ENCODE measurements at places on chromosomes 13 and 19.

DNA sequence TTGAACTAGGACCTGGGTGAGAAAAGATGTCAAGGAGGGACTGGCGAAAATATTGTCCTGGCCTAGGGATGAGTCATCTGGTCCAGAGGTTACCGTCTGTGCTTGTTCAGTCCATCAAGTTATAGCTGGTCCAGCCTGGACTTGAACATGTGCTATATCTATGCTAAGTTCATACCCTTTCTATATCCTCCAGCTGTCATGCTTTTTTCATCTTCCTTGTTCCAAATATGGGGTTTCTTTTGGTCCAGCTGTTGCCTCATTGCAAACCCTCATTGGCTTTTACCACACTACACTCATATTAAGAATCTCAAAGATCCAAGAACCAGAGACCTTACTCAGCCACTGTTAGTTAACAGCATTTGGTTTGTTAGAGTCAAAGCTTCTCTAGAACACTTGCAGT lies 19.1 kb upstream of the KLF12 start:
- H3K27ac ChIP-seq, result no peak overlapping the region
- H3K36me3 ChIP-seq, result no peaks in the 10 kb centered on the region
- H3K27me3 ChIP-seq, result peaks cover 20% of the 10 kb centered on the region
- no peak for DNase-seq
- H3K4me3 ChIP-seq, result no peak overlapping the region
- peaks cover 2% of the 10 kb centered on the region for H3K4me1 ChIP-seq

DNA sequence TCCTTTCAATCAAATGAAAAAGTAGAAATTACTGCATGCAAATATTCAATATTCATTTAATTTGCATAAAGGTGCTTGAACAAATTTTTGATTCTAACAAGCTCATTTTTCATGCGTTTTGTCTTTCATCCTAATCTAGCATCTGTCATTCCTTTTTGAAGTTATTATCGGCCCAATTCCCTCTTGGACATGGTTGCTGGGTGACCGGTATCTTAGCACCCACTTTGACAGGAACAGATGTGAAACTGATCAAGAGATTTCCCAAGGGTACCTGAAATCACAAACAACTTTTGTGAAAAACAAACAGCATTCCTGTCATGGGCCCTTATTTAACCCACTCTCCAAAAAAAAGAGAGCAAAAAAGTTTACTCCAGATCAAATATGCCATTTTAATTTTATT lies 13.3 kb downstream of the DACH1 start:
- no peak overlapping the region for H3K4me3 ChIP-seq
- H3K4me1 ChIP-seq, result no peaks in the 10 kb centered on the region
- no peaks in the 10 kb centered on the region for H3K36me3 ChIP-seq
- no peak for DNase-seq

DNA sequence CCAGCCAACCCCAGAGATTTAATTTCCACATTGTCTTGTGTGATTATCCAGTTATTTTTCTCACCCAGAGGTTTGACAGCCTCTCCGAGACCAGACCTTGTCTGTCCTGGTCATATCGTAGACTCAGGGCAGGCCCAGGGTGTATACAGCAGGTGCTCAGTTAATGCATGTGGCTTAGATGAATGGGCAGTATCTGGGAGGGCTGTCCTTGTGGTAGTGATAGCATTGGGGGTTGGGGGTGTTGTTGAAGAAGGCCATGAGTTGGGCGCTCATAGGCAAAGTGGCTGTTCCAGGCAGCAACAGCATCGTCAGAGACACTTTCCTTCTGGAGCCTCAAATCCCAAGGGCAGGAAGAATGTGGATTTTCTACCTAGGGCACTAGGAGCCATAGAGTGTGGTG lies 16.9 kb downstream of the MAST3 start:
- H3K4me3 ChIP-seq, result no peak overlapping the region
- no peaks in the 10 kb centered on the region for H3K27me3 ChIP-seq
- no peak overlapping the region for H3K27ac ChIP-seq
- no peak for DNase-seq

- no peak overlapping the region for H3K4me3 ChIP-seq
- H3K27ac ChIP-seq, result peak overlapping the region; percentile 78
- H3K27me3 ChIP-seq, result no peaks in the 10 kb centered on the region
These were observed 7.2 kb downstream of the WDR18 start for GRCh38 chr19:991174-991931.

GRCh38 chr19:18364826-18365528 lies 21.0 kb upstream of the GDF15 start:
- peaks cover 35% of the 10 kb centered on the region for H3K36me3 ChIP-seq
- no peak for DNase-seq
- H3K27ac ChIP-seq, result no peak overlapping the region
- H3K4me1 ChIP-seq, result no peaks in the 10 kb centered on the region

GRCh38 chr13:113161433-113161832 lies 3.0 kb downstream of the PROZ start:
- DNase-seq, result no peak
- H3K4me1 ChIP-seq, result peaks cover 35% of the 10 kb centered on the region
- peaks cover 14% of the 10 kb centered on the region for H3K36me3 ChIP-seq
- H3K27me3 ChIP-seq, result no peaks in the 10 kb centered on the region
- H3K4me3 ChIP-seq, result peak overlapping the region; percentile 63
- H3K27ac ChIP-seq, result peak overlapping the region; percentile 88

GRCh38 chr19:7488736-7489353 lies at the start of gene PEX11G:
PEX11G (minus strand) TSS chr19:7489035; CDS start chr19:7489010, 25 bp downstream.
- peaks cover 14% of the 10 kb centered on the region for H3K4me1 ChIP-seq
- H3K27ac ChIP-seq, result peak within 1 kb of the TSS; percentile 84
- H3K27me3 ChIP-seq, result no peaks in the 10 kb centered on the region
- peak within 1 kb of the TSS; percentile 76 for H3K4me3 ChIP-seq
- peak; percentile 91 for DNase-seq

- H3K27ac ChIP-seq, result no peak overlapping the region
- H3K4me3 ChIP-seq, result no peak overlapping the region
- H3K4me1 ChIP-seq, result no peaks in the 10 kb centered on the region
- peaks cover 4% of the 10 kb centered on the region for H3K36me3 ChIP-seq
These were observed 37.3 kb upstream of the SIN3B start for GRCh38 chr19:16791942-16792341.

- no peak overlapping the region for H3K27ac ChIP-seq
- H3K4me1 ChIP-seq, result peaks cover 4% of the 10 kb centered on the region
- no peaks in the 10 kb centered on the region for H3K36me3 ChIP-seq
These were observed 65.2 kb downstream of the RFX2 start for GRCh38 chr19:6045108-6045507.

DNA sequence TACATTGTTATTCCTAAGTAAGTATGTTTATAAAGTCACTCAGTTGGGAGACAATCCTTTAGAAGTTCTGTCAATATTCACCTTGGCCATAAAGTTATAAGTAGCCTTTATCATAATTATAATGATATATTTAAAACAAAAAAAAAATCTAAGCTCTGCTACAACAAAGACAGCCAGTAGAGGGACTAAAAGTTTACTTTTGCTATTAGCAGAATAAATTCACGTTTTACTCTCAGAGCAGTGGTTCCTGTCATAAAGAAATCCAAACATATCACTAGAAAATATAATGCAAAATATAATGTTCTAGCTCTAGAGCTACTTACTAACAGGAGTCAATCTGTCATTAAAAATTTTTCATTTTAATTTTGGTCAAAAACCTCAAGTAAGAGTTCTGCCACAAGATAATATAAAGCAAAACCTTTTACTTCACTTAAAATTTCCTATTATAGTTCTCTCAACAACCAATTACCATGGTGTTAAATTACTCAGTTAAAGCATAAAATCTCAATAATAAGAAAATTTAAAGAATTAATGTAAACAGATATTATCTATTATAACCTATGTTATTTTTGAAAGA lies 17.7 kb downstream of the INTS6 start:
- peaks cover 7% of the 10 kb centered on the region for H3K36me3 ChIP-seq
- DNase-seq, result no peak
- H3K4me1 ChIP-seq, result peaks cover 8% of the 10 kb centered on the region
- no peak overlapping the region for H3K27ac ChIP-seq
- no peak overlapping the region for H3K4me3 ChIP-seq

- no peak for DNase-seq
- peaks cover 13% of the 10 kb centered on the region for H3K36me3 ChIP-seq
- no peak overlapping the region for H3K4me3 ChIP-seq
- peaks cover 10% of the 10 kb centered on the region for H3K4me1 ChIP-seq
- H3K27ac ChIP-seq, result no peak overlapping the region
These were observed 9.5 kb upstream of the SHKBP1 start for GRCh38 chr19:40567040-40567749.

GRCh38 chr13:109816112-109816807 lies 29.9 kb upstream of the IRS2 start:
- H3K36me3 ChIP-seq, result no peaks in the 10 kb centered on the region
- no peaks in the 10 kb centered on the region for H3K4me1 ChIP-seq
- no peaks in the 10 kb centered on the region for H3K27me3 ChIP-seq
- no peak overlapping the region for H3K4me3 ChIP-seq

- no peak for DNase-seq
- H3K27me3 ChIP-seq, result peaks cover 40% of the 10 kb centered on the region
- no peak overlapping the region for H3K27ac ChIP-seq
- peaks cover 3% of the 10 kb centered on the region for H3K4me1 ChIP-seq
- H3K4me3 ChIP-seq, result no peak overlapping the region
These were observed 12.3 kb upstream of the ZNF283 start for GRCh38 chr19:43814663-43815352.

DNA sequence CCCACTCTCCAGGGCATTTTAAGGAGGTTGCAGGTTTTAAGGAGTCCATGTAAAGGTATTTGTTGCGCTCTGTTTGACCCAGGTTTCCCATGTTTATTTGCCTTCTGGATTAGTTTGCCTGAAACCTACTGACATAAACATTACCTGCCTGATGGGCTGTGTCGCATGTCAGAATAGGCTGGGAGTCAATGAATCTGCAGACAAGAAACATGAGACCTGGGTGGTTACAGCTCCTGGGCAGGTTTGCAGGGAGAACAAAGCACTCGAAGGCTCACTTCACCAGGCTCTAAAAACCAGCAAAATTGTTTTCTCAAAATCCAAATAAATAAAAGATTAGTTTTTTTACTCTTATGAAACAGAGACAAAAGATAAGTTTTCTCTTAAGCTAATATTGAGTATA lies 114.4 kb upstream of the SERTM1 start:
- no peak overlapping the region for H3K4me3 ChIP-seq
- H3K27ac ChIP-seq, result no peak overlapping the region
- no peak for DNase-seq
- H3K4me1 ChIP-seq, result no peaks in the 10 kb centered on the region
- no peaks in the 10 kb centered on the region for H3K27me3 ChIP-seq
- H3K36me3 ChIP-seq, result no peaks in the 10 kb centered on the region

GRCh38 chr13:81207231-81207630 lies 866.3 kb upstream of the SPRY2 start:
- H3K27ac ChIP-seq, result no peak overlapping the region
- H3K4me3 ChIP-seq, result no peak overlapping the region
- no peaks in the 10 kb centered on the region for H3K4me1 ChIP-seq
- H3K27me3 ChIP-seq, result no peaks in the 10 kb centered on the region

GRCh38 chr13:98609756-98610155 lies 32.8 kb upstream of the STK24 start:
- no peaks in the 10 kb centered on the region for H3K4me1 ChIP-seq
- peak overlapping the region; percentile 16 for H3K27ac ChIP-seq
- DNase-seq, result no peak

GRCh38 chr19:50460161-50460765 lies 16.0 kb upstream of the EMC10 start:
- DNase-seq, result no peak
- H3K36me3 ChIP-seq, result no peaks in the 10 kb centered on the region
- H3K27me3 ChIP-seq, result peaks cover 34% of the 10 kb centered on the region
- H3K4me1 ChIP-seq, result no peaks in the 10 kb centered on the region
- no peak overlapping the region for H3K4me3 ChIP-seq

GRCh38 chr13:50037788-50038187 lies 22.5 kb downstream of the KCNRG start:
- no peaks in the 10 kb centered on the region for H3K27me3 ChIP-seq
- peaks cover 10% of the 10 kb centered on the region for H3K36me3 ChIP-seq
- no peak for DNase-seq
- H3K27ac ChIP-seq, result no peak overlapping the region

GRCh38 chr19:18558604-18559003 lies 934 bp downstream of the KXD1 start:
- peaks cover 31% of the 10 kb centered on the region for H3K36me3 ChIP-seq
- no peaks in the 10 kb centered on the region for H3K27me3 ChIP-seq
- peaks cover 16% of the 10 kb centered on the region for H3K4me1 ChIP-seq
- DNase-seq, result no peak

- H3K36me3 ChIP-seq, result peaks cover 42% of the 10 kb centered on the region
- peak overlapping the region; percentile 97 for H3K27ac ChIP-seq
- H3K4me1 ChIP-seq, result peaks cover 84% of the 10 kb centered on the region
- DNase-seq, result peak; percentile 49
- H3K4me3 ChIP-seq, result peak overlapping the region; percentile 94
These were observed 54.5 kb downstream of the TSSK6 start for GRCh38 chr19:19460761-19461265.

- no peak for DNase-seq
- peaks cover 3% of the 10 kb centered on the region for H3K4me1 ChIP-seq
- H3K27ac ChIP-seq, result peak overlapping the region; percentile 74
- H3K4me3 ChIP-seq, result no peak overlapping the region
These were observed 12.9 kb upstream of the RPS15 start for GRCh38 chr19:1425102-1425837.

- H3K36me3 ChIP-seq, result no peaks in the 10 kb centered on the region
- H3K4me1 ChIP-seq, result peaks cover 5% of the 10 kb centered on the region
- peak overlapping the region; percentile 70 for H3K4me3 ChIP-seq
- DNase-seq, result no peak
These were observed 324 bp upstream of the FBXO17 start for GRCh38 chr19:38975861-38976271.

DNA sequence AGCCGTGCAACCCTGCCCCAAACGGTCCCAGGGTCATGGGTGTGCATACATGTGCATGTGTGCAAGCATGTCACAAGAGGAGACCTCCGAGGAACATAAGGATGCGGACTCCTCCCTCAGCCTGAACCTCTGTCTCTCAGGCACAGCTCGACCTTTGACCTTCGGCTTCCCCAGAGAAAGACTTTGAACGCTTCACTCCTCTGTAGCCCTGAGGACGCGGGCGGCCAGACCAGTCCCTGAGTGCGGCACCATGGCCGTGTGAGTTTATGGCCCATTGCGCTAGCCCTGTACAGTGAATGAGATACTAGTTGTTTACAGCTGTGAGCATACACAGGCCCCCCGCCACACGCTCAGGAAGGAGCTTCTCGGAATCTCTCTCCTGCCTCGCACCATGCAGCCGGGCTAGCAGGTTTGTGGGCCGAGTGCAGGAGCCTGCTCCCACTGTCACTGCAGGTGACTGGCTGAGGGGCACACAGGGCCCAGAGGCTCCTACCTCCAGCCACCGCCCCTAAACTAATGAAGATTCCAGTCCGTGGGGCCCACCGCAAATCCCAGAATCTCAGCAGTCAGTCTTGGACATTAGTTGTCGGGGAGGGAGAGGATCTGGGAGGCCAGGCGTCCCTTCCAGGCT lies 10.8 kb downstream of the RASA3 start:
- no peaks in the 10 kb centered on the region for H3K27me3 ChIP-seq
- H3K4me3 ChIP-seq, result peak overlapping the region; percentile 89
- H3K36me3 ChIP-seq, result peaks cover 44% of the 10 kb centered on the region
- H3K4me1 ChIP-seq, result peaks cover 53% of the 10 kb centered on the region
- no peak for DNase-seq

- no peak overlapping the region for H3K27ac ChIP-seq
- peaks cover 3% of the 10 kb centered on the region for H3K36me3 ChIP-seq
- no peaks in the 10 kb centered on the region for H3K4me1 ChIP-seq
- no peak for DNase-seq
These were observed 44.3 kb upstream of the ENOX1 start for GRCh38 chr13:43831088-43831487.

Measured in effector memory CD8-positive, alpha-beta T cell (primary cell).